Lower lobe of right lung (tissue), 2 donors: ENCODE measurements at places on chromosomes 5 and 9.

GRCh38 chr9:111094958-111095357 is 56.7 kb upstream of the LPAR1 start:
- H3K36me3 ChIP-seq, result no peaks in the 10 kb centered on the region
- no peak overlapping the region for H3K27ac ChIP-seq
- no peak for DNase-seq

GRCh38 chr5:55899344-55899743 is 48.2 kb downstream of the IL31RA start:
- no peak overlapping the region for H3K4me3 ChIP-seq
- no peak overlapping the region for H3K27ac ChIP-seq
- no peak for DNase-seq

GRCh38 chr5:142663246-142663645 is 22.6 kb downstream of the FGF1 start:
- no peaks in the 10 kb centered on the region for H3K36me3 ChIP-seq
- no peaks in the 10 kb centered on the region for H3K4me1 ChIP-seq
- H3K27me3 ChIP-seq, result no peaks in the 10 kb centered on the region
- no peak overlapping the region for H3K4me3 ChIP-seq
- H3K27ac ChIP-seq, result no peak overlapping the region

DNA sequence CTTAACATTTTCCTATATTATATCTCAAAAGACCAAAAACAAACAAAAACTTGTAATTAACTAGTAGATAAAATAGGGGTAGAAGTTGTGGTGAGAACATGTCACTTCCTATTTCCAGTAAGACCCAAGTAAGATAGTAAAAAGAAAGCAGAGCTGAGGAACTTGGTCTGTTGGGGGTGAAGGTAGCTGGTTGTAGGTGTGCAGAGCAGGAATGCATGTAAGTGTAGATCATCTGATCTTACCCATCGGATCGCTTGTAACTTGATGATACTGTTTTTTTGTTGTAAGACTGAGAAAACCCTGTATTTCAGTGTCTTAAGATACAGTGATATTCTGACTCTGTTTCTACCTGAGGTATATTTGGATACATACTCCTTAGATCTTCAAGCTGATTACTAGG is 5.7 kb downstream of the SRP19 start:
- H3K4me3 ChIP-seq, result no peak overlapping the region
- no peak overlapping the region for H3K27ac ChIP-seq
- DNase-seq, result no peak
- peaks cover 89% of the 10 kb centered on the region for H3K36me3 ChIP-seq
- H3K27me3 ChIP-seq, result no peaks in the 10 kb centered on the region

- H3K4me1 ChIP-seq, result peaks cover 50% of the 10 kb centered on the region
- H3K27ac ChIP-seq, result peak overlapping the region; percentile 70
- H3K27me3 ChIP-seq, result no peaks in the 10 kb centered on the region
- peak overlapping the region; percentile 15 for H3K4me3 ChIP-seq
- no peaks in the 10 kb centered on the region for H3K36me3 ChIP-seq
These were observed 54.3 kb upstream of the ZSWIM6 start for GRCh38 chr5:61277781-61278180.

- no peak for DNase-seq
- no peak overlapping the region for H3K4me3 ChIP-seq
- peaks cover 18% of the 10 kb centered on the region for H3K27me3 ChIP-seq
- peak overlapping the region; percentile 79 for H3K27ac ChIP-seq
These were observed 71.8 kb downstream of the C9orf50 start for GRCh38 chr9:129549139-129549538.

GRCh38 chr5:50300878-50301277 is 140.2 kb downstream of the EMB start:
- H3K27me3 ChIP-seq, result no peaks in the 10 kb centered on the region
- no peaks in the 10 kb centered on the region for H3K36me3 ChIP-seq
- H3K27ac ChIP-seq, result no peak overlapping the region
- H3K4me1 ChIP-seq, result no peaks in the 10 kb centered on the region
- DNase-seq, result no peak

DNA sequence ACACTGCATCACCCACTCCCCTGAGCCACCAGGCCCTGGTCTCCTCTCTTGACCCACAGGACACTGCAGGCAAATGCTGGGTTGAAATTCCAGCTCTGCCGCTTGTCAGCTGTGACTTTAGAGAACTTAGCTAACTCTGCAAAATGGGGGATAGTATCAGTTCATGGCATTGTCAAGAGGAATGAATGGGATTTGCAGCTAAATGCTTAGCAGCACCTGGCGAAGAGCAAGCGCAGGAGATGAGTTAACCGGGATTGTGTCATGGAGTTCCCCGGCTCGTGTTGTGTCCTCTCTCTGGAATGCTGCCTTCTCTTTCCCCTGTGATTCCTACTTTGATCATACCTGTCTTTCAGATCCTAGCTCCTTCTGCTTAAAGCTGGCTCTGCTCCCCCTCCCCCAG is 67.1 kb downstream of the DAB2IP start:
- H3K36me3 ChIP-seq, result no peaks in the 10 kb centered on the region
- DNase-seq, result no peak
- no peaks in the 10 kb centered on the region for H3K27me3 ChIP-seq
- no peak overlapping the region for H3K4me3 ChIP-seq
- no peak overlapping the region for H3K27ac ChIP-seq
